Fibroblast of skin of abdomen (primary cell): ENCODE measurements at places on chromosomes 3 and 15.

DNA sequence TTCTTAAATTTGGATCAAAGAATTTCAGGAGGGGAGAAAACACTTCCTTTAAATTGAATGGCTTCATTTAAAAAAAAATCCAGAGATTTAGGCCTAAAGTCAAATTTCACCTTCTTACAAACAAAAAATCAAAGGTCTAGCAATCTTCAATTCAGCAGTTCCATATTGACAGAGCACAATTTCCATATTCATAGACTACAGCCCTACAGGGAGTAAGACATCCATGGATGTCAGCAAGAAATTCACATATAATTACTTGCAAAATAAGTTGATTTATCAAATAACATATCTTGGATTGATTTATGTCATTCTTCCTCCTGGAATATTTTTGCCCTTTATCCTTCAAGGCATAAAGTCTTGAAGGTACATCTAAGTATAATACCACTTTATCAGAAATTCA is 103.4 kb downstream of the CNTN3 start:
- DNase-seq = no peak

GRCh38 chr15:98120561-98120960 is 160.1 kb downstream of the ARRDC4 start:
- peak; percentile 11 for DNase-seq

GRCh38 chr3:17110660-17111396 is 226.1 kb downstream of the PLCL2 start:
- no peak for DNase-seq

DNA sequence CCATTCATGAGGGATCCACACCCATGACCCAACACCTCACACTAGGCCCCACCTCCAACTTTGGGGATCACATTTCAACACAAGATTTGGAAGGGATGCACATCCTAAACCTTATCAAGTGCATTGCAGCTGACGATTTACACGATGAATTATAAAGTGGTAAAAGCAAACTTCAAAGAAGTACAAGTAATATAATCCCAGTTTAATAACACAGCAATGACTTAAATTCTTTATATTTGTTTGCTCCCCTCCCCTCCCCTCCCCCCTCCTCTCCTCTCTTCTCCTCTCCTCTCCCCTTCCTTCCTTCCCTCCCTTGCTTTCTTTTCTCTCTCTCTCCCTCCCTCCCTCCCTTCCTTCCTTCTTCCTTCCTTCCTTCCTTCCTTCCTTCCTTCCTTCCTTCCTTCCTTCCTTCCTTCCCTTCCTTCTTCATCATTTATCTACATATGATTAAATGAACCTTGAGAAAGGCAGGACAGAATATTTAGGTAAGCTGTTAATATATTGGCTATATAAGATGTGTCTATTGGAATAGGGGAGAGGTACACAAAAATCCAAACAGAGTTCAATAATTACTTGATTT is 46.3 kb upstream of the CLSTN2 start:
- no peak for DNase-seq

DNA sequence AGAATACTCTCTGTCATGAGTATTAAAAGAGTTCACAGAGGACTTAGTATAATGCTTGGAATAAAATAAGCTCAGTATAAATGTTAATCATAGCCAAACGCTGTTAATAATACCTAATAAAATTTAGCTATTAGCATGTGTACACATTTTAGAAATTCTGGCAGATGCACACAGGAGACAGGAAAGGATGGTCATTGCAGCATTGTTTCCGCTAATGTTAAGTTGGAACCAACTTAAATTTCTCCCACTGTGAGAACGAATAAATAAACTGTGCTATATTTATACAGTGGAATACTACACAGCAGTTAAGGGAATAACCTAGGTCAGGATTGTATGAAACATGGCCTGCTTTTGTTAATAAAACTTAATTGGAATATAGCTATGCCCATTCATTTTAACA is 370.4 kb upstream of the TGFBR2 start:
- DNase-seq = no peak

- DNase-seq = no peak
Measured at GRCh38 chr3:180624714-180625113, 22.8 kb downstream of the TTC14 start.

DNA sequence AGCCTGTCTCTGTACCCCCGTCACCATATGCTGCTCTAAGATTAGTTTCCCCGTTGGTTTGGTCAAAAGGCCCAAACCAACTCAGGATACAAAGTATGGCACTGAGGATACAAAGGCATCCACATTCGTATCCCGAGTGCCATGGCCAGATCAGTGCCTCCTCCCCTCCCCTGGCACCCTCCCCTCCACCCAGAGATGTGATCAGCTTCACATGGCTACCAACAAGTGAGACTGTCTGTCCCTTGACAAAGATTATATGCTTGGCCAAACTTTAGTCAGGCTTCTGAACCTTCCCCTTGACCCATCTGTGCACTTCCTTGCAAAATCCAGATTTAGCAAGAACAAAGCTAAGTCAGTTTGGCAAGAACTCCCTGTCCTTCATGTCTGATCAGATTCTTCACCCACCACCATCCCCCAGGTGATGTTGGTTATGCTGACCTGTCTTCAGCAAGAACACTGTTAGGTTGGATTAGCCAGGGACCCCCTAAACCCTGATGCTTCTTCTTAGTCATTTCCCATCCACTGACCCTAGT is 61.7 kb downstream of the KLF15 start:
- DNase-seq = no peak

GRCh38 chr3:23832523-23832922 is 26.8 kb downstream of the UBE2E1 start:
- DNase-seq = no peak

GRCh38 chr3:124263168-124263567 is 271.2 kb upstream of the ROPN1 start:
- DNase-seq = peak; percentile 91

DNA sequence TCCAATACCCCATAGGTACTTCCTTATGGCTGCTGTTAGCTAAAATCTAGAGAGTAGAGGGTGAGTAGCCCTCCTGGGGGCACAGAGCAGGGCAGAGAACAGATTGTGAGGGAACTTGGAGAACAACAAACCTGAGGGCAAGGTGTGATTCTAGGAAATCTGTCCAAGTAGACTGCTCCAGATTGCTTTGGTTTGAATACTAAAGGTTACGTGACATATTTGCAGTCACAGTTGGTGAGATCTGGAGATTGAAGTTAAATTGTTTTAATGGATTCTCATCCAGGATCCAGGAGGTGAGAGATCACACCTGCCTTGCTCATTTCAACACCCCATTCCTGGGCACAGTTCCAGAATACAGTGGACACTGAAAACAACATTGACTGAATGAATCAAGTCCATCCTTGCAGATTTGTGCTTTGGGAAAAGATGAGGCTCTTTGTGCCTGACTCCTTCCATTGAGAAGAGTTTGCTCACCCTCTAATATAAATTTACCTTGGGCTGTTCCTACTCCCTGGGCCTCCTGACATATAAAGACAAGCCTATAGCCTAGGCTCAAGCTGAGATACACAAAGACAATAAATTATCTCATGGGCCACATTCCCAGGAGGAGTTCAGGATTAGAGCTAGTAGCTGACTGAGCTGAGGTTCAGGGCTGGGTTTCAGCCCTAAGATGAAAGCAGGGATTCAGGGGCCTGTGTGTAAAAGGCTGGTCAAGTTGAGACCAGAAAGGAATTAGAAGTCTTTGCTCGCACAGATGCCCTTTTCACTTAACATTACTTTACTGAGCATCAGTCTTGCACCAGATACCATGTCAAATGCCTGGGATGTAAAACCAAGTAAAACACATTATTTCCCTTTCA is 400.9 kb upstream of the MCTP2 start:
- no peak for DNase-seq

- DNase-seq = no peak
Measured at GRCh38 chr3:113829576-113830354, 8.8 kb upstream of the GRAMD1C start.

DNA sequence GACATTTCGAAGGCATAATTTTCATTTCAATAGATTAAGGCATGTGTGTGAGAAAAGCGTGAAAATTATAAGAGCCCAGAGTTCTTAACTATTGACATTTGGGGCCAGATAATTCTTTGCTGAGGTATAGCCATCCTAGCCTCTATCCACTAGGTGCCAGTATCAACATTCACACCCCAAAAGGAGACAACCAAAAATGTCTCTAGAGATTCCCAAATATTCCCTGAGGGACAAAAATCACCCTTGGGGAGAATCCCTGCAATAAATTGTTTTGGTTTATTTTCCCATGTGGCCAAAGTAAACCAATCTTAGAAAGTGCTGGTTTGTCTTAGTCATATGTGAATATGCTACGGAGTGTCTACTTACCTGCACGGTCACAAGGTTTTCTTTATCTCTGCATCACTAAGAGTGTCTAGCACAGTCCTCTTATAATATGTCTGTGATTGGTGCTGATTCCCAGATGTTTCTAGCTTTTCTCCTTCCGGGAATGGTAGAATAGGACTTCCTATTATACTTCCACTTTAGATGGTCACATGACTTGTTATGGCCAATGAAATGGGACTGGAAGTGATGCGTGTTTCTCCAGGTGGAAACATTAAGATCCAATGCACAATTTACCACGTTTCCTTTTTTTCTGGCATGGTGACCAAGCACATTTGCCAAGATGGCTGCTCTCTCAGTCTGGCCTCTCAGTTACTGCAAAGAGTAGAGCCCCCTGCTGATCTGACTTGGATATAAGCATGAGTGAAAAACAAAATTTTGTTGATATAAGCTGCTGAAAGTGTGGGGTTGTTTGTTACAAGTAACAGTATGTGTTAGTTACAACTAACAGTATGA is 8.0 kb upstream of the KBTBD8 start:
- DNase-seq = no peak

GRCh38 chr3:146781059-146781458 is 175.9 kb upstream of the PLSCR5 start:
- DNase-seq = no peak

- DNase-seq = no peak
Measured at GRCh38 chr3:126256251-126256650, 75.9 kb upstream of the ALDH1L1 start.

GRCh38 chr3:128603313-128603712 is 47.3 kb downstream of the RPN1 start:
- no peak for DNase-seq

DNA sequence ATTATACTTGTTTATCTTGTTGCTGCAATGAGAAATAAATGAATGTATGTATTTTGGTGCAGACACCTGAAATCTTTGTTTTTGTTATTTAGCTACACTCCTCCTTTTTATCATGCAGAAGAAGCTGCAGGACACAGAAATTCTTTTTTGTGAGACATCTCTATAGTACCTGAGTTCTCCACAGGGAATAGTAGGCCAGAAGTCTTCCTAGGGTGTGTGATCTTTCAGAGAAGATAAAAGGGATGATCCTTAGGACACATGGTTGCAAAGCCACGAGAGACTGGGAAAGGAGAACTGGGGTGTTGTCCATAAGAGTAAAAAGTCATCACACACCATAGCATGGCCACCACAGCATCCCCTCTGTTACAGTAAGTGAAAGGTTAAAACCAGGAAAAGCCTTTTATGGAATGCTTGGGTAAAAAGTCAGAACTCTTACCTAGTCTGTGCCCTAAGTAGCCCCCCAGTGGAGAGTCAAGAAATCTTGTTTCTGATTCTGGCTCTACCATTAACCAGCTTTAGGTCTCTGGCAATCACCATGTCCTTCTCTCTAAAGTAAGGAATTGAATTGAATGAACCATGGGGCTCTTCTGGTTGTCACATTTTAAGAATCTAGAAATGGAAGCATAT is 31.9 kb upstream of the ADGRG7 start:
- no peak for DNase-seq

DNA sequence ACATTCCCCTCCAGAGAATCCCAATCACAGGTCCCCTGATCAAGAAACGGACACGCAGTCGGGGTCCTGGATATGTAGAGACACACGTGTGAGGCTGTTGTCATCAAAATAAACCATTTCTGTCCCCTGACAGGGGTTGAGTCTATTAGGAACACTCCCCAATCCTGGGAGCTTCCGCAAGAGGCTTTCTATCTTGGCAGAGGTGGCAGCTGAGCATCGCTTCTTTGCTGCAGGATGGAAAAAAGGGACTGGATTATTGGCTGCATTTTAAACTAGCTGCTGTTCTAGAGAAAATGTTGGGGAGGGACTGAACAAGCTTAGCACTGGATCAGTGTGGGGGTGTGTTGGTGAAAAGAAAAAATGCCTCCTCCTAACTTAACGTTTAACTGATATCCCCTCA is 2.5 kb upstream of the CNTN4 start:
- DNase-seq = no peak

DNA sequence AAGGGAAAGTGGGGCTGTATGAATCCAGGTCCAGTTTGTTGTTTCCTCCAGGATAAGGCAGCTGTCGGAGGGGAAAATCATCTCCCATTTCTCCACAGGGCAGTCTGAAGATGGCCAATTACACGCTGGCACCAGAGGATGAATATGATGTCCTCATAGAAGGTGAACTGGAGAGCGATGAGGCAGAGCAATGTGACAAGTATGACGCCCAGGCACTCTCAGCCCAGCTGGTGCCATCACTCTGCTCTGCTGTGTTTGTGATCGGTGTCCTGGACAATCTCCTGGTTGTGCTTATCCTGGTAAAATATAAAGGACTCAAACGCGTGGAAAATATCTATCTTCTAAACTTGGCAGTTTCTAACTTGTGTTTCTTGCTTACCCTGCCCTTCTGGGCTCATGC is 911 bp downstream of the CCRL2 start:
- DNase-seq = no peak

DNA sequence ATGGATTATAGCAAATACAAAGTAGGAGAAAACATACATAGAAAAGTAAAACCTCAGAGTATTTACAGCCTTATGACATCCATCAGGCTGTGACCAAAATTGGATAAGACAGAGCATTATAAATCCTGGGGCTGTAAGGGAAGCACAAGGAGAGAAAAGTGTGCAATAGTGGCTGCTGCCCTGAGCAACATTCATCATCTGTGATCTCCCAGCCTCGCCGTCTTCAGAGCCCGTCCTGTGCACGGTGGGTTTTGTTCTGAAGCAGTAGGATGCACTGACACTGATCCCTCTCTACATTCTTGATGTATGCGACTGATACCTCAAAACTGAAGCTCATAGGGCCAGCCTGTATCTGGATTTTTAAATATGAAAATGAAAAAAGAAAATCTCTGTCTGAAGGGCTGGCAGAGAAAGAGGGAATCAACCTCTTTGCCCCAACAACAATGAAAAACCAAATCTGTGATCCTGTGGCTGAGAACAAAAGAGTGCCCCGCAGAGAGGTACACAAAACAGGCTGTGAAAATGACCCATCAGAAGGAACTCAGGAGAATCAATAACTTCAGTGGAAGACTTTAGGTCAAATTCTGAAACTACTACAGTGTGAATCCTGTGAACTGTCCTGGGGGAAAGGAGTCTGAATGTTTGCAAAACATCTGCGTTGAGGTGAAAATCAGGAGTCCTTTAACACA is 8.2 kb upstream of the RTP4 start:
- DNase-seq = no peak

DNA sequence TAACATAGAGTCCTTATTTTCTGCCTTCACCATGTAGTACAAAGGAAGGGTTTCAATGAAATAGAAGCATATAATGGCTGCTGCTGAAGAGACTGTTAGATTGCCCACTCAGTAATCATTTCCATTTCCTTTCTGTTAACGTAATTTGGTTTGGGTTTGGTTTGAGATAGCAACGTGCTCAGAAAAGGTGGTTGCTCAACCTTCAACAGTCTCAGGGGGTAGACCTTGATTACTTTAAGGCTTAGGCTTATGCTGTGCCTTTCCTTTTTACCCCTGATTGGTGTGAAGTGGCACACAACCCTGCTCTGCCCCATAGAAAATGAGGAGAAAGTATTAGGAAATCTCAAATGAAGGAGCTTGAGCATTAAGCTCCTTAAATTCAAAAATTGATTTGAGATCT is 163.7 kb upstream of the TP63 start:
- no peak for DNase-seq

- no peak for DNase-seq
Measured at GRCh38 chr15:66760968-66761725, 59.1 kb downstream of the SMAD6 start.

- DNase-seq = no peak
Measured at GRCh38 chr3:62261736-62262135, 111.6 kb downstream of the FEZF2 start.
